ENCODE measurements at places on chromosomes 11 and 22. TPM values are rescaled to one million over a fixed set of nuclear protein-coding genes. Genes with fewer than 3 reads are reported as not detected.
A peak's percentile ranks its signal among the peaks of the same experiment; 100 is the strongest.

APOL3 gene
- total RNA-seq = 2.7 TPM

GRCh38 chr11:8346157-8346755 is 82.6 kb upstream of the LMO1 start:
- H3K4me3 ChIP-seq = no peak overlapping the region
- H3K27ac ChIP-seq = no peak overlapping the region
- DNase-seq = no peak
- no peaks in the 10 kb centered on the region for H3K27me3 ChIP-seq
- no peaks in the 10 kb centered on the region for H3K4me1 ChIP-seq
- no peaks in the 10 kb centered on the region for H3K36me3 ChIP-seq

DNA sequence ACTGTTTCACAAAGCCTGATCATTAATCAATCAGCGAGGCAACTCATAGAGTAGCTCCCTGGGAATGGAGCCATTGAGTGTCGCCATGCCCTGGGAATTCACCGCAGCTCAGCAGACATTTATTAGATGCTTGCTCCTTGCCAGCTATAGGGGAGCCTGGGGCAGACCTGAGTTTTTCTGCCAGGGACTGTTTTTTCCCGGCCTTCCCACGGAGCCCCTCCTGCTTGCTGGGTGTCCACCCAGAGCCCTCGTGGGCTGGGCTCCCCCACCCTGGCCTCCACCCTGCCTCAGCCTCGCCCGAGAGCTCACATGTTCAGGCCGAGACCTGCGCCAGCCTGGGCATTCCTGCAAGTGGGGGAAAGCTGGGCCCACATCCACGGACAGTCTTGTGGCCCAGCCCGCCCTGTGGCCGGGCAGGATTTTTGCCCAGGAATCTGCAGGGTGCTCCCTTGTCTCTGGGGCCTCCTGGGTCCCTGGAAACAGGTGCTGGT is 64.9 kb downstream of the SMIM38 start:
- no peaks in the 10 kb centered on the region for H3K36me3 ChIP-seq
- H3K4me1 ChIP-seq = no peaks in the 10 kb centered on the region
- H3K4me3 ChIP-seq = no peak overlapping the region
- DNase-seq = no peak
- H3K27me3 ChIP-seq = no peaks in the 10 kb centered on the region

OSBP gene
- total RNA-seq = 43.8 TPM

- no peak overlapping the region for H3K27ac ChIP-seq
- no peak for DNase-seq
- peaks cover 6% of the 10 kb centered on the region for H3K4me1 ChIP-seq
- H3K4me3 ChIP-seq = no peak overlapping the region
Measured at GRCh38 chr22:44214187-44214586, 33.5 kb downstream of the PARVG start.

- H3K4me1 ChIP-seq = peaks cover 21% of the 10 kb centered on the region
- H3K27me3 ChIP-seq = no peaks in the 10 kb centered on the region
- H3K36me3 ChIP-seq = no peaks in the 10 kb centered on the region
- DNase-seq = no peak
Measured at GRCh38 chr11:86064220-86064803, 4.6 kb downstream of the PICALM start.

GAL3ST1 gene
- total RNA-seq = 13.0 TPM

- H3K36me3 ChIP-seq = no peaks in the 10 kb centered on the region
- no peaks in the 10 kb centered on the region for H3K27me3 ChIP-seq
- H3K4me1 ChIP-seq = no peaks in the 10 kb centered on the region
- H3K4me3 ChIP-seq = no peak overlapping the region
- no peak overlapping the region for H3K27ac ChIP-seq
Measured at GRCh38 chr22:48938741-48939140, 888.9 kb downstream of the BRD1 start.

OR5B21 gene
- total RNA-seq = not detected

DNA sequence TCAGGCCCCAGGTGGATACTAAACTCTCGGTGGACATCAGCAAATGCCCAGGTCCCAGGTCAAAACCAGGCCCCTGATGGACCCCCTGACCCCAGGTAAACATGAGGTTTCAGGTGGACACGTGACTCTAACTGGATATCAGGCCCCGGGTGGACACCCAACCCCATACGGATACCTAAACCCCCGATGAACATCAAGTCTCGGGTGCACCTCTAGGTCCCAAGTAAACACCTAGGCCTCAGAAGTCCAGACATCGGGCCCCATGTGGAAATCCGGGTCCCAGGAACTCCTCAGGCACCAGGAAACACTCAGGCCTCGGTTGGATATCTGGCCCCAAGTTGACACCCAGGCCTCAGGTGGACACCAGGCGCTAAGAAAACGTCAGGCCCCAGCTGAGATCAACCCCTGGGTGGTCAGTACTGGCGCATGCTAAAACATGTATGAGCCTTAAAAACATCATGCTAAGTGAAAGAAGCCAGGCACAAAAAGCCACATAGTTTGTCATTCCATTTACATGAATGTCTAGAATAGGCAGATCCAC is 54.4 kb upstream of the SEPTIN5 start:
- H3K36me3 ChIP-seq = no peaks in the 10 kb centered on the region
- H3K4me1 ChIP-seq = peaks cover 5% of the 10 kb centered on the region
- H3K27ac ChIP-seq = no peak overlapping the region
- no peak overlapping the region for H3K4me3 ChIP-seq

DNA sequence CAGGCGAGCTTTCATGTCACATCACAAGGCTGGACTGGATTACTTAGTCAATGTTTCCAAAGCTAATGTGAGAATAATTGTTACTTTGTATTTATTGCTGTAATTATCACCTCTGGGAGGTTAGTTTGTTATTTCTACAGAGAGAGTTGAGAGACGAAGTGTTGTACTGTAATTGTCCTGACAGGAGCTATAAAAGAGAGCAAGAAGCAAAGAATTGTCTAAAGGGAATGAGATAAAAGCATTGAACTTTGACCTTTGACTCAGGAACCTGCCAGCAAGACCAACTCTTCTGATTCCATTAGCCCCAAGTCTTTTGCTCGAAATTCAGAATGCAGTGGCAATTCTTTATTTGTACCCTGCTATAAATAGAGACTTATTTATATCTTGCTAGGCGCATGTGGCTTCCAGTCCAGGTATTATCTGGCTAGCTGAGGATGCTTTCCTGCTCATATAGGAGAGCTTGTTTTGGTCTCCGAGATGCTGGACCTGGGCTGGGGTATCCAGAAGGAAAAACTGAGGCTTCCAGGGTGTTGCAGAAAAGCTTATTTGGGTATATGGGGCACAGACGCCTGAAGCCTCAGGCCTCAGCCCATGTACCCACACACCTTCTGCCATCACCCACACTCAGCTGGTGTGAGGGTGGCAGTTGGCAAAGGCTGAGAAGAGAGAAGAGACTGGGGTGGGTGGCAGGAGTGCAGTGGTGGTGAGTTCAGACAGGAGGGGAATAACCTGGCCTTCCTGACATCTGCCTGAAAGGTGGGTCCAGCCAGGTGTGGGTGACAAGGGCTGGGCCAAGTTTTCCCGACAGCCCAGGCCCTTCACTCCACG is 40.7 kb downstream of the SYT13 start:
- H3K27ac ChIP-seq = peak overlapping the region; percentile 20
- peaks cover 4% of the 10 kb centered on the region for H3K4me1 ChIP-seq
- H3K36me3 ChIP-seq = no peaks in the 10 kb centered on the region
- H3K4me3 ChIP-seq = no peak overlapping the region

GRCh38 chr11:69531071-69531716 is 49.7 kb downstream of the LINC01488 start:
- H3K4me1 ChIP-seq = no peaks in the 10 kb centered on the region
- no peak overlapping the region for H3K27ac ChIP-seq
- DNase-seq = no peak

OR52E8 gene
- not detected for total RNA-seq

DNA sequence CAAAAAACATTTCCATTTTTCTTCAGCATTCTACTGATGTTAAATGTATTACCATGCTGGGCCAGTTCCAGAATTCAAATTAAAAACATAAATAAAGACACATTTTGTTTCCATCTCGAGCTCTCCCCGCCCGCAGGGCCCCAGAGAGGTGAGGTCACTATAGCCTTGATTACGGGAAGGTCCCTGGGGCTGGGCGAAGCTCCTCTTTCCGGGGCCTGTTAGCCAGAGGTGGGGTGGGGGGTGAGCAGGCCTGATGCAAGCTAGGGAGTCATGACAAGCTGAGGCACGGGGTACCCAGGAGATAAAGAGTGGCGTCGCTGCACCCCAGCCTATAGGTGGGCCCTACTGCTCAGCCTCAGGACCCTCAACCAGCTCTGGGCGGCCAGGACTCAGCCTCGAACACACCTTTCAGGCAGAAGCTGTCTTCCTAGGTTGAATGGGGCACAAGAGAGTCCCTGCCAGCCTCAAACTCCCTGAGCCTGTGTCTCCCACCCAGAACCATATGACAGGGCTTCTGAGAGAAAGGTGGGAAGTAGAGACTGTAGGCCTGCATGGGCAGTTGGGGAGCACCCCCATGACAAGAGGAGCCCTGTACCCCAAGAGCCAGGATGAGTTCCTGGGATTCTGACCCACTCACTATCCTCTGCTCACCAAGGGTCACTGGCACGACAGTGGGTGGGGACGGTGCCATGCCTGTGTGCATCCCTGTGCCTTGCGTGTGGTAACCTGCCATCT is 34.8 kb downstream of the KCNQ1OT1 start:
- H3K36me3 ChIP-seq = no peaks in the 10 kb centered on the region
- H3K4me1 ChIP-seq = peaks cover 19% of the 10 kb centered on the region
- no peak for DNase-seq
- no peak overlapping the region for H3K4me3 ChIP-seq
- H3K27me3 ChIP-seq = no peaks in the 10 kb centered on the region

OR56B1 gene
- not detected for total RNA-seq

- no peak for DNase-seq
- H3K36me3 ChIP-seq = no peaks in the 10 kb centered on the region
- H3K4me3 ChIP-seq = no peak overlapping the region
- no peak overlapping the region for H3K27ac ChIP-seq
- no peaks in the 10 kb centered on the region for H3K4me1 ChIP-seq
Measured at GRCh38 chr11:22581354-22582150, 44.1 kb downstream of the FANCF start.

DNA sequence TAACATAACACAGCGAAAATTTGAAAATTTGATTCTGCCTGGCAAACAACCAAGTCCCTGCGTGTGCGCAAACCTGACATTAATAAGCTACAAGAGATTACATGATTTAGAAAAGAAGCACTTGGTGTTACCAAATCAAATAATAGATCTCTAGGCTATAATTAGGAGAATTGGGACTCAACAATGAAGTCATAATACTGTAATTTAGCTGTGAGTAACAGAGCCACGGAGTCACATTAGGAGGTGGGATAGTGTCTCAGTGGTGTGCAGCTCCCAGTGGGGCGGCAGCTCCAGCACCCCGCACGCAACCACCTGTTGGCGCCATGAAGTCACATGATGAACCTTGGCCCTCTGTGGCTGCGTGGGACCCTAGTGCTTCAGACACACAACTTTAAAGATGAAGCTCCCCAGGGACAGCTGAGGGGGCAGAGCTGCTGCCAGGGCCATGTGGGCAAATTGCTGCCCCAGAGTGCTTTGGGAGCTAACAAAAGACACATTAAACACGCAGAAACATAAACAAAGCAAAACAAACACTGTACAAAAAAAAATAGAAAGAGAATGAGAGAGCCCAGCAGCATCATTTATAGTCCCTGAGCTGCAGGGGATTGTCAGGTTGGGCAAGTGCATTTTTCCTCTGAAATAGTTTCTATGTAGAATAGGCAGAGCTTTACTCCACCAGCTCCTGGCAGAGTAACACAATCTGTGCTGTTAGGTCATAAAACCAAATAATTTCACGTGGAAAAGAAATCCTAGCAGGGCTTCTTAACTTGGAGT is 605.6 kb downstream of the SOX6 start:
- H3K4me3 ChIP-seq = no peak overlapping the region
- no peaks in the 10 kb centered on the region for H3K27me3 ChIP-seq
- no peaks in the 10 kb centered on the region for H3K36me3 ChIP-seq
- peaks cover 8% of the 10 kb centered on the region for H3K4me1 ChIP-seq

DNA sequence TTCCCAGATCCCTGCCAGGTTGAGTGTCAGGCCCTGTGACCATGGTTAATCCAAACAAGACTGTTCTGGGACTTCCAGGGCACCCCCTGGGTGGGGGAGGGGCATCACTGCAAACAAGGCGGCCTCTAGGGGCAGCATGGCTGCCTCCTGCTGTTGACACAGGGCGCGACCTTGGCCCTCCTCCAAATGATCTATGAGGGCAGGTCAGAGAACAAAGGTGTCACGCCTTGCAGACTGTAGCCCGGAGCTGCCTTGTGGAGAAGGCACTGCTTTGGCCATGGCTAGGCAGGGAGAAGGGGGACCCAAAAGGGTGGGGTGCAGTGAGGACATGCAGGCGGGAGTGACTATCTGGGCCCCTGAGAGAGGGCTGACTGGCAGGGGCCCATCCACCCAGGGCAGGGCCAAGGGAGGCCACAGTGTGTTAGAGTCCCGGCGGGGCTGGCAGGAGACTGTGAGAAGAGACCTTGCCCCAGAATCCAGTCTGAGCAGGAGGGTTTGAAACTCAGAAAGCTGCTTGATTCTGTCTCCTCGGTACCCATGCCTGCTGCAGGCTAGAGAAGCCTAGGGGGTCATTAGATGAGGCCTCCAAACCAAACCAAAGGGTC is 35.6 kb downstream of the KCNC1 start:
- peak; percentile 71 for DNase-seq
- H3K4me3 ChIP-seq = no peak overlapping the region
- no peak overlapping the region for H3K27ac ChIP-seq
- H3K27me3 ChIP-seq = no peaks in the 10 kb centered on the region
